Uterine smooth muscle cell (primary cell): ENCODE measurements at places on chromosomes 13 and 19. TPM values are rescaled to one million over a fixed set of nuclear protein-coding genes. Genes with fewer than 3 reads are reported as not detected.

The ZNF845 gene
- 8.4 and 9.1 TPM in 2 replicates for total RNA-seq

The MBD3L1 gene
- total RNA-seq: not detected in 2 replicates

The ODAD3 gene
- total RNA-seq: 0.22 and 0.37 TPM in 2 replicates

The MYO9B gene
- total RNA-seq: 76.7 and 80.3 TPM in 2 replicates

The TMPRSS9 gene
- not detected in 2 replicates for total RNA-seq

The ATP4B gene
- not detected in 2 replicates for total RNA-seq

The BEST2 gene
- 0.25 TPM in 1 of 2 replicates, not detected in the other for total RNA-seq

The NECTIN2 gene
- 68.9 and 75.4 TPM in 2 replicates for total RNA-seq

The CRB3 gene
- 0.12 TPM in 1 of 2 replicates, not detected in the other for total RNA-seq

The PLPPR3 gene
- 0.12 TPM in 1 of 2 replicates, not detected in the other for total RNA-seq

The NHLRC3 gene
- 14.9 and 24.9 TPM in 2 replicates for total RNA-seq

The LIM2 gene
- not detected in 2 replicates for total RNA-seq

The FAM124A gene
- total RNA-seq: 1.5 and 2.2 TPM in 2 replicates

The ZNF681 gene
- total RNA-seq: 0.50 and 0.77 TPM in 2 replicates
